Camera-type eye (tissue), 1 donor: ENCODE measurements at places on chromosomes 12 and 14. TPM values are rescaled to one million over a fixed set of nuclear protein-coding genes. Genes with fewer than 3 reads are reported as not detected.

The CLEC6A gene
- 0.27 TPM for total RNA-seq

The ALX1 gene
- 13.0 TPM for total RNA-seq

The GABARAPL1 gene
- 84.7 TPM for total RNA-seq

The FITM1 gene
- 11.4 TPM for total RNA-seq

The RASAL1 gene
- total RNA-seq = 2.9 TPM
